Adrenal gland (tissue), 19 donors: ENCODE measurements at places on chromosomes 16 and 17. TPM values are rescaled to one million over a fixed set of nuclear protein-coding genes. Genes with fewer than 3 reads are reported as not detected.

The ETV4 gene
- 0.26 TPM for total RNA-seq

The MAPK7 gene
- total RNA-seq = 7.6 TPM

The ASB16 gene
- 0.39 TPM for total RNA-seq

The KLHL10 gene
- total RNA-seq = not detected

The TPPP3 gene
- total RNA-seq = not detected
